ENCODE measurements at places on chromosomes 2 and 18.

DNA sequence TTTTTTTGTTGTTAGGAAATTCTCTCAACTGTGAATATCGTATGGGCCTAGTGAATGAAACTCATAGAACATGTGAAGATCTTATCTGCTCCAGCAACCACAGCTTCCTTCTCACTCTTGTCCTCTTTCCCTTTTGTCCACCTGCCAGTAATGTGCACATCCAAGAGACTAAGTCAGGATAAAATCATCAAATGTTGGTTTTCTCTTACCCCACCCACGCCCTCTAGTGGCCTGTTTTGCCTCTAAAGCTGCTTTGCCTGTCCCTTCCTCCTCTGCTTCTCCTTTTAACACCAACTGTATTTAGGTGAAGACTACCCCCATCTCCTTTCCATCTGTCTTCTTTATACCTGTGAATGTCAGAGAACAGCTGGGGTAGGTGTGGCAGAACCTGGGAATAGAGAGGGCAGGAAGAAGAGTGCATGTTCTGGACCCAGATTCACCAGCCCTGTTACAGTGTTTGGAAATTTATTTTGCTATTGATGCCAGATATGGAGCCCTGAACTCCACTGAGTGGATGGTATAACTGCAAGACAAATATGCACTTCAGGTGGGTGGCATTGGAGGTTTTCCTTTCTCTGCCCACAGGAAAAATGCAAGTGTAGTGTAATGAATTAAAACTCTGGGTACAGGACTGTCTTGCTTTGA is 8.4 kb upstream of the MGAT5 start:
- DNase-seq: peak; percentile 90

DNA sequence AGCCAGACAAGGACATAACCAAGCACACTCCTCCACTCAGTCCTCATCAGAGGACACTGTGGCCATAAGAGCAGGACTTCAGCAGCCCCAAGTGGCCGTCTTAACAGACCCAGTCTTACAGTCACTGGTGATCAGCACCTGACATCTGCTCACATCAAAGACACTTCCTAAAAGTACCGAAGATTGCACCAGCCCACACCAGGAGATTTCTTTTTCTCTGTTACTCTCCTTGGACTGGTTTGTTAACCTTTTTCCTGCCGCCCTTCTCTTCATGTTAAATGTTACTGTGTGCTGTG is 44.1 kb downstream of the MRPS5 start:
- DNase-seq: peak; percentile 87

GRCh38 chr2:151796774-151797173 is 31.4 kb downstream of the ARL5A start:
- no peak for DNase-seq

DNA sequence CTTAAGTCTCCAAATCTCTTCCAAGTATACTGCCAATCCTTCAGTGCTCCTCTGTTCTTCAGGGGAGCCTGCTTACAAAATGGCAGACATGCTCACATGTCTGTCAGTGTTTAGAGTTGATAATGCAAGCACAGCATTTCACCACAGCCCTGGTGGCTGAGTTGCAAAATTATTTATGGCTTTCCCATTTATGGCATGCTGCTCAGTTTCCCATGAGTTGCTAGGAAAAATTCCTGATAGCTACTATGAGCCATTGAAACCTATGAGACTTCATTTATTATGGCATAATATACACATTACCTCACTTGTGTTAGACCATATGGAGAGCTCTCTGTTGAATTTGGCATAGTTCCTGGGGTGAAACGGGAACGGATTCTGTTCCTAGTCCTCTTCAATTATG is 448.7 kb upstream of the TCF4 start:
- no peak for DNase-seq

DNA sequence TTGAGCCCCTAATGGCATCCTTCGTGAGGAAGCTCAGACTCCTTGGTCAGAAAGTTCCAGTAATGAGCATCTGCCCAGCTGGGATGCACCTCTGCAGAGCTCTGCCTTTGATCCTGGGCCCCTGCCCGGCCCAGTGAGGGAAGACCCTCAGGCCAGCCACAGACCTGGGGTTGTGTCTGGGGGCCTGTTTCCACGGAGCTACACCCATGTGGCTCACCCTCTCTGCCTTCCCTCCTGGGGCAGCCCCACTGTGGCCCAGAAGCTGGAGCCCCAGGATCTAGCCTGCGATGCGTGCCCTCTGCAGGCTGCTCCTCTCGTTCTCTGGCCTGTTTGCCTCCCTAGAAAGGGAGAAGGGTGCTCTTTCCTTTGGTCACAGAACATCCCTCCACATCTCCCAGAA is 9.8 kb downstream of the KCNF1 start:
- DNase-seq: no peak

DNA sequence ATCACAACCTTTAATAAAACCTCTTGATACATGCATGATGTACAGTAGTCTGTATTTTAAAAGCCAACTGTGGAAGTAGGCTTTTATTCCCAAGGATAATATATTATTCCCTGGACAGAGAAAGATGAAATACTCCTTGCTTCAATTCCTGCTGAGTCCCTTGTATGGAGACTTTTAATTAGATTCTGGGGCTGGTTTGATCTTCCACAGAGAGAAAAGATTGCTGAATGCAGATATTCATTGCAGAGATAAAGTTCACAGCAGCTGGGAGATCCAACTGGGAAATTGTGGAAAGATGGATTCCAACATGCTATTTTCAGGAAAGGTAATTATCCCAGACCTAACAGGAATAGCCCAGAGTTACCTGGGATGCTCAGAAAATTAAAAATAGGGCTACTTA is 607.0 kb upstream of the HS6ST1 start:
- no peak for DNase-seq

DNA sequence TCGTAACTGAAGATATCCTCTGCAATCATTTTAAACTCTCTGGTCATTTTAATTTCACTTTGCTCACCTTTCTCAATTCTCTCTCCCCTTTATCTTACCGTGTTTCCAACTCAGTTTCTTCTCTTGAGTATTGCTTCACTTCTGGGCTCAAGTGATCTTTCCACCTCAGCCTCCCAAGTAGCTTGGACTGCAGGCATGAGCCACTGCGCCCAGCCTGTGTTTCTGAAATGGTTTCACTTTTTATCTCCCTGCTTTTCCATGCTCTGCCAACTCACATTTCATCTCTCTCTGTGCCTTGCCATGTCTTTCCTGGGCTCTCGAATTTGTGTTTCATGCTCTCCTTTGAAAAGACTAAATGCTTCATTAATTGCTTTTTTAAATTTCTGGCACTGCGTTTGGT is 30.5 kb upstream of the TMEM131 start:
- DNase-seq: no peak

DNA sequence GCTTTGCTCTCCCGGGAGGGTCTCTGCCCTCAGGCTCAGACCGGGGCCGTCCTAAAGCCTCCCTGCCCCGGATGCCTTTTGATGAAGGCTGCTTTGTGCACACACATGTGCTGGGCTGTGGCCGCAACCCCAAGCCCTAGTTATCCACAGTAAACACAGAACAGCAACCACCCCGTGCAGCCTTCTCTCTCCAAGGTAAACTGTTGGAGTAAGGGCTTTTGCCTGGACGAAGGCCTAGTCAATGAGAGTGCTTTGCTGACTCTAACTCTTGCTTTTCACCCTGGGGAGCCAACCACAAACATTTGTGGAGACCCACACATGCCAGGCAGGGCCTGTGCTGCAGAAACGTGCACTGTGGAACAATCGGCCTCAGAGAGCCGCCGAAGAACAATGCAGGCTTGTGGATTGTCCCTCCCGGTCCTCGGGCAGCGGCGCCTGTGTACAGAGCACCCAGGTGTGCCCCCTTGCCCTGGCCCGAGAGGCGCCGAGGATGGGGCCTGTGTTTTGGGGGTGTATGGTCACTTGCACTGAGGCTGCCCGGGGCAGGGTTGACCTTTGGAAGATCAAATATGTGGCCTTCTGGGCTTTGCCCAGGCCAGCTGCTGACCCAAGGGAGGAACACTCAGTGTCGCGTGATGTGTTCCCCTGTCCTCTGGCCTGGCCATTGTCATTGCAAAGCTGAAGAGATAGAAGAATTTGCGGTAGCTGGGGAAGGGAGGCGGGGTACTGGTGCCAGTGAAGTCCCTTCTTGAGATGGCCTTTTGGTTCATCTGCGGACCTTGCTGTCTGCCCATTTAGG is 37.0 kb downstream of the CTIF start:
- peak; percentile 86 for DNase-seq

DNA sequence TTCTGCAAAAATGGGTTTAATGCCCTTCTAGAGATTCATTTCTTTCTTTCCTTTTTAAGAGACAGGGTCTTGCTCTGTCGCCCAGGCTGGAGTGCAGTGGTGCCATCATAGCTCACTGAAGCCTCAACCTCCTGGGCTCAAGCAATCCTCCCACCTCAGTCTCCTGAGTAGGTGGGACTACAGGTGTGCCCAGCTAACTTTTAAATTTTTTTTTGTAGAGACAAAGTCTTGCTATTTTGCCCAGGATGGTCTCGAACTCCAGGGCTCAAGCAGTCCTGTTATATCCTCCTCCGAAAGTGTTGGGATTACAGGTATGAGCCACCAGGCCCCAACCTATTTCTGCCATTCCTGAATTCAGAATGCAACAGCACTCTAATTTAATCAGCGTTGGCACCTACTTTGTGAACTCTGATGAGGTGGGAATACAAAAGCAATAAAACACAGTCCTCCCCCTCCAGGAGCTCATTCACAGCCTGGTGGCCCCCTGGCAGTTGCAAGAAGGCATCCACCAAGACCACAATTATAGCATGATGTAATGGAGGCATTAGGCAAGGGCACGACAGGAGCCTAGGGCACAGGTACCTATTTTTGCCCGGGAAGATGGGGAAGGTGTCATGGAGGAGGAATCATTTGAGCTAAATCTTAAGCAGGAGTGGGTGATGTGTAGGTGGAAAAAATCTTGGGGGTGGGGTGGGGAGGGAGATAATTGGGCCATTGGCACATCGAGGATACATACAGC is 5.1 kb downstream of the RHOB start:
- no peak for DNase-seq

GRCh38 chr2:46848447-46848846 is 67.2 kb downstream of the MCFD2 start:
- no peak for DNase-seq

GRCh38 chr18:25518716-25519053 is 166.7 kb upstream of the ZNF521 start:
- no peak for DNase-seq
